ENCODE measurements at places on chromosomes 11 and 22.

GRCh38 chr11:128474036-128474874 is 113.1 kb downstream of the ETS1 start:
- DNase-seq: no peak

- DNase-seq: no peak
Measured at GRCh38 chr11:100336873-100337272, 350.2 kb upstream of the ARHGAP42 start.

GRCh38 chr11:121334973-121335710 is 42.6 kb downstream of the SC5D start:
- no peak for DNase-seq

DNA sequence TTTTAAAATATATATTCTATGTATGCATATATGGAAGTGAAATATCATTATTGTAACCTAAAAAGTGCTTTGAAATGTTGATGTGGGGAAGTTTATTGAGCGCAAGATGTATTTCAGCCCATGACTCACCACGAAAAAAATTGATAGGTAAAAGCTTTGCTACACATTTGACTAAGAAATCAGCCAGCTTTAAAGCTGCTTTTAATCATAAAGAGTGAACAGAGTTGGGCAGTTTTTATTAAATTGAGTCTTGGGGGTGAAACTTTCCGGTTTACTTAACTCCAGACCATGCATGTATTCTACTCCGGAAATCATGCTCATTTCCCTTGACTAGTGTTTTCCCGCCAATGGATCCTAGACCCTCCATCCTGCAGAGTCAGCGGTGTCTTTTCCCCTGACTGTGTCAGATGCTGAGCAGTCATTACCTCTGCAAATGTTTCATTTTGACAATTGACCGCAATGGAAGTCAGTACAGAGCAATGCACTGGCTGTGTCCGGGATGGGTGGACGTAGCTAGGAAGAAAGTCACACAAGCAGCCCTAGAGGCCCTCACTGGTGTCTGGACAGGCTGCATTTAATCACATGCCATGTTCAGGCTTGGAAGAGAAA is 47.2 kb upstream of the MPEG1 start:
- DNase-seq: no peak

DNA sequence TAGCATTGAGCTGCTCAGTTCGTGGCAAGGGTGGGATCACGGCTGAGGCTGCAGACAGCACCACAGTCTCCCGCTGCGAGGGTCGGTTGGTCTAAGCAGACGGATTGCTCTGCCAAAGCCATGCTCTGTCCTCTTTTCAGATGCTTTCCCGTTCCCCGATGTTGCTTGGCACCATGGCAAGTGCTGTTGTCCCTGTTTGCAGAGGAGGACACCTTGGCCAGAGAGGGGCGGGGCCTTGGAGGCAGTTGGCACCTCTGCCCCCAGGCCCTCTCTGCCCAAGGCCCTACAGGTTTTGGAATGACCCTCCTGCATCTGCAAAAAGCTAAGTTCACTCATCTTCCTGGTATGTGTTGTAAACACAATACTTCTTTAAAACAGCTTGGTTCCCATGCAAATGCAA is 11.6 kb downstream of the CCDC157 start:
- DNase-seq: no peak

All from T-helper 17 cell (primary cell).